Stimulated activated CD4-positive, alpha-beta T cell treated with anti-CD3 and anti-CD28 coated beads, Interleukin-15, amount 100 ng/mL, for 24 hours (primary cell): ENCODE measurements at places on chromosomes 2 and 18.
A peak's percentile ranks its signal among the peaks of the same experiment; 100 is the strongest.

DNA sequence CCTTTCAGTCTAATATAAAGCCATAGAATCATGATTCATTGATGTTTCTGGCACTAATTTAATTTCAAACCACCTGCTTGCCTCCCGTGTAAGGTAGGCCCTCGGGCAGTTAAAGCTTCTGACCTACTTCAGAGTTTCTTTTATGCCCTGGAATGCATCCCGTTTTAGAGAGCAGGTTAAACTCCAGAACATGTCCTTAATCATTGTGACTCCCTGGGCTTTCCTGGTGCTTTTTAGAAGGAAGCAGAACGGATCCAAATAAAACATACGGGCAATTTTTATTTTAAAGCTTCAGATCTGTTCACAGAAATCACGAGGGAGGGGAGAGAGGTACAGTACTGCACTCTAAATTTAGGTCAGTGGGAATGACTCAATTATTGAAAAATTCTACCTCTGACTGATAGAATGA lies 134.8 kb downstream of the GCA start:
- no peak for DNase-seq

DNA sequence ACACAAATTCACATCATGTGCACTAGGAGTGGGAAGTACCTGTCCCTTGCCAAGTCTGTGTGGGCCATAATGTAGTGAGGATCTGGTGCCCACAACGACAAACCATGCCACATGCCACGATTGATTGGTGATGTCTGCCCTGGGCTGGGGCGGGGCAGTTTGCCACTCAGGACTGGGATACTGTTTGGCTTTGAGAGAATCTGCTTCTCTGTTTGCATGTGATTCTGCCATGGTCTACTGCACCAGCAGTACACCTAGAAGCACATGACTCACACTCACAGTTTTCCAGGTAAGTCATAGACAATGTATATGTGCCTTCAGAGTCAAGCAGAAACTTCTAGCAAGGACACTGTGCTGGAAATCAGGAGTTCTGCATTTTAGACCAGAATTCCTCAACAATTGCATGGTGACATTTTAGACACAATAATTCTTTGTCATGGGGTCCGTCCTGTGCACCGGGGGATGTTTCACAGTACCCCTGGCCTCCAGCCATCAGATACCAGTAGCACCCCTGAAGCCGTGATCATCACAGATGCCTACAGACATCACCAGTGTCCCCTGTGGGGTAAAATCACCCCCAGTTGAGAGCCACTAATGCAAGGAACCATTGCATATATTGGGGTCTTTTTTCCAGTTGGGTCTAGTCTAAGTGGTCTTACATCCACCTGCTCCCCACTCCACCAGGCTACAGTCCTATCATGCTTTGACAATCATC lies 278.3 kb downstream of the EIPR1 start:
- no peak for DNase-seq

DNA sequence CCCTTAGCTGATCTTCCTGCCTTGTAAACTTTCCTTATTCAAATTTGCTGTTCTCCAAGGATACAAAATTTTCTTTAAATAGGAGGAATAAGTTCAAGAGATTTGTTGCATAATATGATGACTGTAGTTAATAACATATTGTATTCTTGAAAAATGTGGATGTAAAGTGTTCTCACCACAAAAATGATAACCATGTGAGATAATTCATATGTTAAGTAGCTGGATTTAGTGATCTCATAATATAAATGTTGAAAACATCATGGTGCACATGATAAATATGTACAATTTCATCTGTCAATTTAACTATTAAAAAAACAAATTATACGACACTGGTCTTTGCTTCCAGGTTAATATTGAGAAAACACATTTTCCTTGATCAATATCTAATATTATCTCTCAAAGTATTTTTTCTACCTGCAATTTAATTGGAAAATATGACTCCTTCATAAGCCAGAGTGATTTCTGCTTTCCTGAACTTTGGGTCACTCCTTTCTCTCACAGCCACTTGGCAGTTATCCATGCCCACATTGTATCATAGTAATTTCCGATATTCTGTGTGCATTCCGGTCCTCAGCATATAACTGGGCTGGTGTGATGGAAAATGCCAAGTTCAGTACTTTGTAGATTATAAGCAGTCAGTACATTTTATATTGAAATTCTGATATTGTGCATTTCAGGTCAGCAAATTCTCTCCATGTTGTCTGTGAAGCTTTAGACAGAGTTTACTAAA lies 152.6 kb downstream of the GULP1 start:
- DNase-seq, result no peak

DNA sequence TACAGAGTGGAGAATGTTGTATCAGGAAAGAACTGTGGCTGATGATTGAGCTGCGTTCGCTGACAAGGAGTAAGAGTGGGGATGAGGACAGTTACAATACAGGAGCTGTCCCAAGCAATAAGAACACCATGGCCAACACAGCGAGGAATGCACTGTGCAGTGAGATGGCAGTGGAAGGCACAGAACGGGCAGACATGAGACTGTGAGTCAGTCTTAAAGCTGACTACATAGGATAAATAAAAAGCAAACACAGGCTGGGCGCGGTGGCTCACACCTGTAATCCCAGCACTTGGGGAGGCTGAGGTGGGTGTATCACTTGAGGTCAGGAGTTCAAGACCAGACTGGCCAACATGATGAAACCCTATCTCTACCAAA lies 89.8 kb downstream of the CABYR start:
- no peak for DNase-seq

GRCh38 chr2:216220976-216221375 lies 111.8 kb downstream of the XRCC5 start:
- no peak for DNase-seq

DNA sequence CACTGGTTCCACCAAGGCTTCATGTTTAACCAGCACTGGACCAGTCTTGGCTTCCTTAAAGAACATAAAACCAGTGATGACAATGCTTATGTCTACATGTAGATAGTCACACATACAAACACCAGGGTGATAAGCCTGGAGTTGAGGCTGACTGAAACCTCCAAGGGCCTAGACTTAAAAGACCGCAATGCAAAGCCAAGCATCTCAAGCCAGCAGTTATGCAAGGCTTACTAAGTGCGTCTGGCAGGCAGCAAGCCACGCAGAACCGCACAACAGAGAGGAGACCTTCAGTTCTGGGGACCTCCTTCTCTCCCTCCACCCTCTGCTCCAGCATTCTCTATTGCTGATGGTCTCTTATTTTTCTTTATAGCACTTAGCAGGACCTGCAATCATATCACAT lies 63.2 kb upstream of the ACAA2 start:
- no peak for DNase-seq

GRCh38 chr18:35577045-35577848 lies 4.3 kb upstream of the GALNT1 start:
- peak; percentile 61 for DNase-seq

DNA sequence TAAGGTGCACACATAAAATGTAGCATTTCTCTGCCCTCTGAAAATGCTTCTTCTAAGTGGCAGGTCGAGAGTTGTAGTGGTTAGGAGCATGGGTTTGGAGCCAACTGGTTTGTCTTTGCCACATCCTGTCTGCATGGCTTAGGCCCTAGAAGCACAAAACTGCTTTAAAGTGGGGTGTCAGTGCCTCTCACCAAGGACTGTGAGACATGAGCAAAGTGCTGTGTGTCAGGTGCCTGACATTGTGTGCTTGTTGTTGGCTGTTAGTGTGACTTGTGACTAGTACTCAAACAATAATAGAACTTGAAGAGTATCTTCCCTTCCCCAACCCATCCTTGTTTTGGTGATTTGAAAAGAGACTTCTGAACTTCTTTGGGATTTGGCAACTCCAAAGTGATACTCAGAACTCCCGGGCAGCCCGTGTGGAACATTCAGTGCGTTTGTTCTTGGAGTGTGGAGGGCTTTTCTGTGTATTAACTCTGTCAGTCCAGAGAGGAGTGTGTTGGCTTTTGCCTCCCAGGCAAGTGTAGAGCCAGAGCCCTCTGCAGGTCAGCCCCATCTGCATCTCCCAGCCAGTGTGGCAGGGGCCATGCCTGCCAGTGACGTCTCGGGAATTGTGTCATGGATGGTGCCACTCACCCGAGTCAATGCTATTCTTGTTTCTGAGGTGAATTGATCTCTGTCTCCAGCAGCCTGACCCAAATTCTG lies 5.0 kb downstream of the MGAT5 start:
- peak; percentile 46 for DNase-seq

DNA sequence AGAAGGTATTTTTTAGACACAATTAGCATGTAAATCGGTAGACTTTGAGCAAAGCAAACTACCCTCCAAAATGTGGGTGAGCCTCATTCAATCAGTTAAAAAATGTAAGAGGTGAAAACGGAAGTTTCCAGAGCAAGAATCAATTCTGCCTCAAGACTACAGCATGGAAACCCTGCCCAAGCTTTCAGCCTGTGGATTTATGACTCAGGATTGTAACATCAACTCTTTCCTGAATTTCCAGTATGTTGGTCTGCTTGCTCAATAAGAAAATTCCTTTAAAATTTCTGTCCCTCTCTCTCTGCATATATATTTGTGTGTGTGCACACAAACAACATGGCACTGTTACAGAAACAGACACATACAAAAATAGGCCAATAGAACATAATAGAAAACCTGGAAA lies 228.6 kb upstream of the DOK6 start:
- DNase-seq, result no peak

DNA sequence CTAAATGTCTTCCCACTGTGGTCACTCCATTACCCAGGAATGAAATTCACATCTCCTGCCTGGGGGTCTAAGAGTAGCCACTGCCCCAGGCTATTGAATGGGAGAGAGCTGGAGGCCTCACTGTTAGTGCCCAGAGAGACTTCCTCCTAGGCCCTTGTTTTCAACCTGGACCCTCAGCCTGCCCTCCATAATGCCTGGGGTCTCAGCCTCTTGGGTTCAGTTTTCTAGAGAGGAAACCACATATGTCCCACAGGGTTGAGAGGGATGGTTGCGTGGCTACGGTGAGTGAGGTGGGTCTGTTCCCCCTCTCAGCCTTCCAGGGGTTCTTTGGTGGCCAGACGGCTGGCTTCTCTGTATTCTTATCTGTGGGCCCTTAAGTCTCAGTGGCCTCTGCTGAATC lies 43.4 kb downstream of the SPATS2L start:
- no peak for DNase-seq

- no peak for DNase-seq
Measured at GRCh38 chr2:204112084-204112770, 175.7 kb downstream of the ICOS start.

GRCh38 chr2:130289780-130290179 lies 52.9 kb upstream of the IMP4 start:
- DNase-seq, result no peak

- DNase-seq, result no peak
Measured at GRCh38 chr2:195932-196331, 67.9 kb downstream of the SH3YL1 start.

DNA sequence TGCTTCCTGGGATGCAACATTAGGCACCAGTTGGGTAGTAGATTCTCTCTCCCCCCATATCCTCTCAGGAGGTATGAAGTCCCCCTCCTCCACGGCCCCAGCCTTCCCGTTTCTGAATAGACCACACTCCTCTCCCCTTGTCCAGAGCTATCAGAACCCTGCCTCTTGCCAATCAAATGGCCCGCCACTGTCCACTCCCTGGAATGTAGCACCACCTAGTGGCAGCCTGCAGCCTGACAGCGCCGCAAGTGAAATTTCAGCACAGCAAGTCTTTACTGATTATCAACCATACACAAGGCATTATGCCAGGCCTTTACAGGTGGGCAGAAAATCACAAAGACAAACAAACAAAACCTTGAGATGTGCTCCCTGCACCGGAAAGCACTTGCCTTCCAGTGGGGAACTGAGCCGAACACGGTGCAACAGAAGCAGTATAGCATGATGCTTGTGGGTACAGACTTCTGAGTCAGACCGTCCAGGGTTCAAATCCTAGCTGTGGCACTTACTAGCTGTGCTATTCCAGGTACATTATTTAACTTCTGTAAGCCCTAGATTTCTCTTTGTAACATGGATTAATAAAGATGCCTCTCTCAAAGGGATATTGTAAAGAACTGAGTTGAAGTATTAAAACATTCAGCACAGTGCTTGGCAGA lies 174.0 kb downstream of the SMAD2 start:
- peak; percentile 70 for DNase-seq

- DNase-seq, result no peak
Measured at GRCh38 chr2:74383254-74383653, 3.1 kb upstream of the DCTN1 start.

GRCh38 chr18:3212657-3213056 lies 7.1 kb downstream of the MYOM1 start:
- DNase-seq, result no peak

- no peak for DNase-seq
Measured at GRCh38 chr2:24903161-24904103, 16.6 kb downstream of the ADCY3 start.

DNA sequence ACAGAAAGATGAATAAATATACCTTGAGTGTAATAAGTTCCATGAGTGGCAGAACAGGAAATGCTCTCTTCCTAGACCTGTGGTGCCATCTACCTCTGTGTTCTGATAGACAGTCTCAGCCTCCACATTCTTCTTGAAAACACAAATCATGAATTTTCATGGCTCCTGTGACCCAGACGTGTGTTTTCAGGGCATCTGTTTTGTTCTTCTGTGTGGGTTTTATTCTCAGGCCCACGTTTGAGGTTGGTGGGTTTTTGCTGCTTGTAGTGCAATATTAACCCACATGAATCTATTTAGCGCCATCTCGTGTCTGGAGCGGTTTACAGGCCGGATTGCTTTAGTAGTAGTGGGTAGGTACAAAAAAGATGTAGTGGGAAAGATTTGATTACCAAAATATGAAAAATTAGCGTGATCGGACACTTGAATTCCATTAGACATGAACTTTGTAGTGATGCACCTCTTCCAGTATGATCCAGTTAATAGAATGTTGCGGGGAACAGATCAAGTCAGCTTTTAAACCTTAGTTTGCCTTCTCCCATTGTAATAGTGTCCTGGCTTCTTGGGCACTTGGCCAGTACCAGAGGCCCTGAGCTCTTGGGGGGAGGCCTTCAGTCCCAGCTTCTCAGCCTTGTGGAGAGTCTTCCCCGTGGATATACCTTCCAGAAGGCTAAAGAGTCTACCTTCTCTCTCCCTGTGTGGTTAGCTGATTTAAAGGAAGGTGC lies 256.5 kb downstream of the TPGS2 start:
- peak; percentile 12 for DNase-seq

- DNase-seq, result no peak
Measured at GRCh38 chr18:33835419-33835818, 257.4 kb downstream of the ASXL3 start.

GRCh38 chr2:144998435-144998834 lies 478.5 kb upstream of the ZEB2 start:
- no peak for DNase-seq

DNA sequence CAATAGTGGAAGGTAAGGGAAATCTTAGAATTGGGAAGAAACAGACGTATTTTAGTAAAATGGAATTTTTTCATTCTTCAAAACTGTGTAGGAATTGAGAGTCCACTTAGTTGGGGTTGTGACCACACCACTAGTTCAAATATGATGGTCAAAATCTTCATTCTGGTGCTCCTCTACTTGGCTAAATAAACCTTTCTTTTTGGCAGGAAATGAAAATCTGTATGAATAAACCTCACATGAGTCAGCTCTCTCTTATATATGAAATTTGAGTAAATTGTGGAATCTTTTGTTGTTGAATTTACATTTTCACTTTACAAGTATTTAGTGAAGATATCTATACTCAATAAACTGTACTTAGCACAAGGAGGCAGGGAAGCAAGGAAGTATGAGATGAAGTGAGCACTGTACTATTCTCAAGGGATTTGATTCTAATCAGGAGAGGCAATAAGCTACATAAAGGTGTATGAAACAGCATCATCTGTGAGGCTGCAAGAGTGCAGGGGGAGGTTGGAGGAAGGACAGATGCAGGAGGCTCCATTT lies 20.5 kb downstream of the IL18R1 start:
- DNase-seq, result no peak
